ENCODE measurements at places on chromosomes 13 and 19. TPM values are rescaled to one million over a fixed set of nuclear protein-coding genes. Genes with fewer than 3 reads are reported as not detected.

DNA sequence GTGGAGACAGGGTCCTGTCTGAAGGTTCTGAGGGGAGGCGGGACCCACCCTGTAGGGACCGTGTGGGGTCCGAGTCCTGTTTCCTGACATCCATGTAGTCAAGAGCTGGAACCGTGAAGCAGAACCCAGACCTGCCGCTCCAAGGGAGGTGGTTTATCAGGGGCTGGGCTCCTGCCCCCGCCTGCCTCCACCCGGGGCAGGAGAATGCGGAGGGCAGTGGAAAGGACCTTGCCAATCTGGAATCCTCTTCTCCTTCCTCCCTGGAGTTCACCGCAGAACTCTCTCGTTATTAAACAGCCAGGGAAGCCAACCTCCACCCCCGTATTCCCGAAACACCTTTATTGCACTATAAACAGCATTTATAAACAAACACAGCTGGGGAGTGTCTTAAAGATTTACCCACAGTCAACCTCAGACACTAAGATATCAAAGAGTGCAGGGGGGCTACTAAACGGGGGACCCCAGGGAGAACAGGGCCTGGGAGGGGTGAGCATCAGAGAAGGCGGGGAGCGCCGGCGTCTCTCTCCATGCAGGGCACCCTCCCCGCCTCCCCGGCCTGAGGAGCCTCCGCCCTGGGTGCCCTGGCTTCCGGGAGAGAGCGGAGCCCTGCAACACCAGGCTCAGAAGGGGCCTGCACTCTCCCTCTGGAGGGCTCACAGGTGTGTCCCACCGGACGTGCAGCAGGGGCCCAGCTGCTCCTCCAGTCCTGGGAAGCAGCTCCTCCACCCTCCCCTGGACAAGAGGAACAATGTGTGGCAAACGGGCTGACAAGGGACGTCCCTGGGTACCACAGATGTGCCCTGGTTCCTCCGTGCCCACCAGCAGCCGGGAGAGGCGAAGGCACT lies 3.6 kb downstream of the C2CD4C start:
- no peak for DNase-seq

GRCh38 chr19:40155749-40156265 lies 35.4 kb upstream of the MAP3K10 start:
- no peak for DNase-seq

DNA sequence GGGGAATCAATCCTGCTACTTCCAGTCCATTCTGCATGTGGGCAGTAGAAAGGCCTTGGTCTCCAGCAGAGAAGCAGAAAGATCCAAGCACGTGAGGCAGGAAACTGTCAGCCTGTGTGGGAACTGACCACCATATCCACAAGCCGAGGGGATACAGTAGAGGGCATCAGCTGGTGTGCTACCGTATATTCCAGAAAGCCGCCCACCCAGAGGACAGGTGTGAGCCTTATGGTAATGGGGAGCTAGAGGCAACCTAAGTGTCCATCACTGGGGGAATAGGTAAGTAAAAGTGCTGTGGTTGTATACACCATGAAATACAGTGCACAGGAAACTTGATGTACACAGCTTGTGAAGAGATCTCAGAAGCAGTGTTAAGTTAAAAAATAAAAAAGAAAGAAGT lies 2.8 kb upstream of the IFNL1 start:
- no peak for DNase-seq

DNA sequence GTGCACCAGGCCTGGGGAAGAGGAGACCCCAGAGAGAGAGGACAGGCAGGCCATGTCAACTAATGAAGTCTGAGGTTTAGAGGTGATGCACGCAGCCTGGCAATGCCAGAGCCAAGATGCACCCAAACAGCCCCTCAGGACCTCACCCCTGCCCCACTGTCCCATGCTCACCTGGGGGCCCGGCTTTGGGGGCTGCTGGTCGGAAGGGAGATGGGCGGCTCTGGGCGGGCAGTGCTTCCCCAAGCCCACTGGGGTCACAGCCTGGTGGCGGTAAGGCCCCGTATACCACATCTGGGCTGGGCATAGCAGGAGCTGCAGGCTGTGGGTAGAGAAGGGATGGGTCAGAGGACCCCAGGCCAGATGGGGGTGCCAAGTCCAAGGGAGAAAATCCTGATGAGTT lies 8.6 kb upstream of the TMEM161A start:
- no peak for DNase-seq

DNA sequence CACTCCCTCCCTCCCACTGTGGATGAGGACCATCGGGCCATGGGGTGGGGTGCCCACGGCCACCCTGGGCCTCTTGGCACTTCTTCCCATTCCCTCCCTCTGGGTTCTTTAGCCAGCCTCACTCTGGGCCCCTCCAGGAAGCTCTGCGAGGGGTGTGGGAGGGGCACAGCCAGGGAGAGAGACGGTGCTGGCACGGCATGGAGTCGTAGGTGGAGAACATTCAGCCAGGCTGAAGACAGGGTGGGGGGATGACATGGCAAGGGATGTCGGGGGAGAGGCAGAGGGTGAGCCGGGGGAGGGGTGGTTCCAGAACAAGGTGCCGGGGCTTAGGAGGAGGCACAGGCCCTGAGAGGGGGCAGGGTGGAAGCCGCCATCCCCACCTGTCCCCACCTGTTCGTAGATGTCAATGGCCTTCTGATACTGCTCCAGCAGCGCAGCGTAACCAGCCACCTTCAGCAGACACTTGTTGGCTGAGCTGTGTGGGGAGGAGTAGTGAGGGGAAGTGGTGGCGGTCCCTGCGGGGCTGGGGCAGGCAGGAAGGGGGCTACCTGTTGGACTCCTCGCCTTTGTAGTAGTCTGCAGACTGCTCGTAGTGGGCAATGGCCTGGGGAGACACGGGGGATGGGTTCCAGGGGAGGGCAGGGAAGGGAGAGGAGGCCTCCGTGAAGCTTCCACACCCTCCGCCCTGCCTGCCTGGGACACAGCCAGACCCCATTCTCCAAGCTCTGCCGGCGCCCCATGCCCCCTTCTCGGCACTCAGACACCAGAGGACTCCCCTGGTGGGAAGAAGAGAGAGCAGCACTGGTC lies 8.8 kb upstream of the KPTN start:
- DNase-seq = no peak

GRCh38 chr13:68923995-68924394 lies 1183.6 kb upstream of the ATXN8OS start:
- no peak for DNase-seq

The SH2D3A gene
- polyA plus RNA-seq = 0.39 TPM

The C13orf42 gene
- polyA plus RNA-seq = 0.11 TPM

The TMEM143 gene
- polyA plus RNA-seq = 21.0 TPM

The ZNF723 gene
- 0.11 TPM for polyA plus RNA-seq

The ZNF737 gene
- polyA plus RNA-seq = 10.0 TPM
